ENCODE measurements at places on chromosomes 11 and 22.

GRCh38 chr22:31080848-31081649 is at the start of gene SMTN:
SMTN (plus strand) TSS chr22:31081318; CDS start chr22:31083259, 1,941 bp downstream.
- DNase-seq: peak; percentile 96

GRCh38 chr22:26853071-26853470 is 195.7 kb downstream of the MIAT start:
- DNase-seq: no peak

DNA sequence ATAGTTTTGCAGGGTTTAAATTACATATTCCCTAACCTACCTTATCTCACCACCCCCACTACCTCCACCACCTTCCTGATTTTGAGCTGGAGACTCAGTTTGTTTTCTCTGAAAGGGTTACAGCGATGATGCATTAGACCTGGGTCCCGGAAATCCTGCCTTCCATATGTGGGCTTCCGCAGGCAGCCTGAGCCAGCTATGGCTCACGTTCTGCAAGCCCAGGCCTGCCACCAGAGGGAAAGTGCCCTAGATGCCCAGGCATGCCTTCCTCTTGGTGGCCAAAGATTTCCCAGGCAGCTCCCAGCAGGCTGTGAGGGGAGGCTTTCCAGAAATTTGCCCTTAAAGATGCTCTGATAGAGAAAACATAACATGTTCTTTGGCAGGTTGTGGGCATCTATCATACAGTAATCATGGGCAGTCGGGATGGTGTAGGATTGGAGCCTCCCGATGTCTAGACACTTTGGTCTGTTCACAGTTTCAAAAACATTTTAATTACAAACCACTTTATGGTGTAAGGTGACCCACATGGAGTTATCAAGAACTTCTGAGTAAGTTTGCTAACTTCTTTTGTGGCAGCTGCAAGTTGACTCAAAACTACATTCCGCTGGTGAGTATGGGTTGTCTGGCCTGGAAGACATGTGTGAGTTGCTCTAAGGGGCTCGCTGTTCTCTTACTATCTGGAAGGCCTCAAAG is 79.3 kb downstream of the MICAL2 start:
- DNase-seq: no peak

DNA sequence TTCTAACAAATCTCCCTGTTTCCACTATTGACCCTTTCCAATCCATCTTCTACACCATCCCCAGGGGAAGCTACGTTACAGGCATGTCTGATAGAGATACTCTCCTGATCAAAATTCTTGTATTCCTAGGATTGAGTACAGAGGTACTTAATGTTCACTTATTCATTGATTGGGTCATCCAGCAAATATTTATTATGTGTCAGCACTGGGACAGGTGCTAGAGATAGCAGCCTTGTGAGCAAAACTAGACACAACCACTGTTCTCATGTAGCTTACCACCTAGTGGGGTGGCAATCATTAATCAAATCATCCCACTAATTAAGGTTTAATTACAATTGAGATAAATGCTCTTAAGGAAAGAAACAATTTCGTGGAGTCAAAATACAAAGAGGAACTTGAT is 9.4 kb upstream of the RTCB start:
- no peak for DNase-seq

DNA sequence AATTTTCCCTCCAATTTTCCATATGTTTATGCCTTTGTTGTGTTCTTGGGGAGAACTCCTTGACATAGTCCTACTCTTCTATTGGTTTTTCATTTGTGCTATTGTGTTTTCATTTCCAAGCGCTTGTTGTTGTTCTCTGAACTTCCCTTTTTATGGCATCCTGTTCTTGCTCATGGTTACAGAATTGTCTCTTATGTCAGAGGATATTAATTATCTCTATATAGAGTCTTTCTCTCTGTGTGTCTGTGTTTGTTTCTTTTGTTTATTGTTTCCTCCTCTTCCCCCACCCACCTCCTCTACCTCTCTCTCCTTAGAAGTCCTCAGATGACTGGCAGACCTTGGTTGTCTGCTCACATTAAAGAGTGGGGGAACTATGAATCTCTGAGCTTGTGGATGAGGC is 69.9 kb downstream of the HORMAD2 start:
- no peak for DNase-seq

GRCh38 chr22:17407643-17408042 is 38.4 kb downstream of the CECR2 start:
- DNase-seq: no peak

DNA sequence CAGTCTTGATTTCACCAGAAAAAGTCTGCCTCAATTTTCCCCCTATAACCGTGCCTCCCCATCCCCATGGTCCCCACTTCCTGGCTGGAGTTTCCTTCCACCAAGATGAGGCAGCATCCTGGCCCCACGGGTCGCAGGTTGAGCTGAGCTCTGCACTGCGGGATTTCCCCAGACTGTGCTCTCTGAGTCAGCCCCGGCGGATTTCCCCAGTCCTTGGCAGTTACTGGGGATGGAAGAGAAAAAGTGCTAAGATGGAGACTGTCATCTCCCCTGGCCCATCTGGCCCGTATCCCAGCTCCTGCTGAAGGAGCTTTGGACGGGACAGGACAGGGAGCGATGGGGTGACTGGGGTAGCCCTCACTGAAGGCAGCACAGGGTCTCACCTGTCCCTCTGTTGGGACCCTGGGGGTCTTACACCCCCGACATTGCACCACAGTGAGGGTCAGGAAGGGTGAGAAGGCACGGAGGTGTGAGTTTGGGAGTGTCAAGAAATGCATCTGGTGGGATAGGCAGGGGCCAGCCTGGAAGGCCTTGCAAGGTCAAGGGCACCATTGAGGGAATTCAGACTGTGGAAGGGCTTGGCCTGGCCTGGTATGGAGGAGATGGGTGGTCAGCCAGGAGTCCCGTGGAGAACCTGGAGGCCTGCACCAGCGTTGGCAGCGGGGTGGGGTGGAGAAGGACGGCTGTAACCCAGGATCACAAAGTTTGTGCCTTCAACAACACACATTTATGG is 36.5 kb downstream of the NADSYN1 start:
- no peak for DNase-seq

- DNase-seq: no peak
These were observed 145.7 kb downstream of the TENM4 start for GRCh38 chr11:79294845-79295731.

- DNase-seq: no peak
These were observed 84.5 kb downstream of the CACNA1I start for GRCh38 chr22:39655004-39655579.

DNA sequence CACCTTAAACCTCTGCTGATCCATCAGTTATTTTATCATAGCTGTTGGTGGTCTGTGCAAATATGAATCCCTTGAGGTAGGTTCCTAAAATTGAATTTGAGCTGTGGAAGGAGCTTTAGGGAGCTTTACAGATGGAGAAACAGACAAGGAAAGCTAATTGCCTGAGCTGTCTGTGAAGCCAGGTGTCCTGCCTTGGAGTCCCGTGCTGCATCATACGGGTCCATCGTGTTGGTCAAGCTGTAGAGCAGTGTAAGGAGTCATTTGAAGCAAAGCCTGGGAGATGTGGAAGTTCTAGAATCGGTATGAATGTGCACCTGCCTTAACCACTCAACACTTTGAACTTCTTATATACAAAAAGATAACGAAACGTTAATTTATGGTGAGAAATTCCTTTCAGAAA is 1.0 kb downstream of the POLA2 start:
- no peak for DNase-seq

DNA sequence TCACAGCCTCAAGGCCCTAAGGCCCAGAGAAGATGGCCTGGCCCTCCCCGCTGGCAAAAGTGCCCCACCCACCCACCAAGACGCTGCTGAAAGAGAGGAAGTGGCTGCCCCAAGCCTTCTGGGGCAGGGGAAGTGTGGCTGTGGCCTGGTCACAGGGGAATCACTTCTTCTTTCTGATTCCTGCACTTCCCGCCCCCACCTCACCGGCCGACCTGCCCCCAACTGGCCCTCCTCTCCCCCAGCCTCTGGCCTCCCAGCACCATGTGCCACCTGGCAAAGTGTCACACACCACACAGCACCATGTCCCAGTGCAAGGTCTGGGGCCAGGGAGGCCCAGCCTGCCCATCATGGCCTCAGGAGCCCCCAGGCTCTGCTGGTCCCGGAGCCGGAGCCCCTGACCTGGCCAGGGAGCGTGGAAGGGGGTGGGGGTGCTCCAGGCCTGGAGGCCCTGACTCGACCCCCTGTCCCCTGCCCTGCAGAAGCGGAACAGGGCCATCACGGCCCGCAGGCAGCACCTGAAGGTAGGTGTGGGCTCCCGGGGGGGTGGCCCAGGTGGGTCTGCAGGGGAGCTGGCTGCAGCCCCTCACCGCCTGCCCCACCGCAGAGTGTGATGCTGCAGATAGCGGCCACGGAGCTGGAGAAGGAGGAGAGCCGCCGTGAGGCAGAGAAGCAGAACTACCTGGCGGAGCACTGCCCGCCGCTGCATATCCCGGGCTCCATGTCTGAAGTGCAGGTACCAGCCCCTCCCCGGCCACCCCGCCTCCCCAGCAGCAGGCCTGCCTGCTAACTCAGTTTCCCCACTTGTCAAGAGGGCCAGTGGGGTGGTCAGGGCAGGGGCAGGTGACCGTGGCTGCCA is 1.4 kb downstream of the TNNI2 start:
- DNase-seq: peak; percentile 93

GRCh38 chr22:21694795-21695429 is 29.1 kb downstream of the PPIL2 start:
- DNase-seq: no peak

DNA sequence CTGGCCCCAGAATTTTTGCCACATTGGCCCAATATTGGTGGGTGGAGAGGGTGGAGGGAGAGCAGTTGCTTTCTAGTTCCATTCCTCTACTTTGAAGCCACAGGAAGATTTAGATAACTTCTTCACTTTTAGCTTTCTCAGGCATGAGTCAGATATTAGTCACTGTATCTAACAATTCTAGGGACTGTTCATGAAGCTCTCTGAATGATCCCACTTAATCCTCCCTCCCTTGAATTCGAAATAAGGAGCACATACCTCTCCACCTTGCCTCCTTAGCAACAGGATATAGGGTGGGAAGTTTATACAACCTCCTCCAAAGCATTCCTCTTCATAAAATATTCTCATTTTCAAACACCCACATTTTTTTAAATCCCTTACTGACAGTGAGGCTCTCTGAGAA is 13.5 kb downstream of the FSHB start:
- no peak for DNase-seq

GRCh38 chr11:5283086-5283485 is 13.3 kb upstream of the HBE1 start:
- no peak for DNase-seq

DNA sequence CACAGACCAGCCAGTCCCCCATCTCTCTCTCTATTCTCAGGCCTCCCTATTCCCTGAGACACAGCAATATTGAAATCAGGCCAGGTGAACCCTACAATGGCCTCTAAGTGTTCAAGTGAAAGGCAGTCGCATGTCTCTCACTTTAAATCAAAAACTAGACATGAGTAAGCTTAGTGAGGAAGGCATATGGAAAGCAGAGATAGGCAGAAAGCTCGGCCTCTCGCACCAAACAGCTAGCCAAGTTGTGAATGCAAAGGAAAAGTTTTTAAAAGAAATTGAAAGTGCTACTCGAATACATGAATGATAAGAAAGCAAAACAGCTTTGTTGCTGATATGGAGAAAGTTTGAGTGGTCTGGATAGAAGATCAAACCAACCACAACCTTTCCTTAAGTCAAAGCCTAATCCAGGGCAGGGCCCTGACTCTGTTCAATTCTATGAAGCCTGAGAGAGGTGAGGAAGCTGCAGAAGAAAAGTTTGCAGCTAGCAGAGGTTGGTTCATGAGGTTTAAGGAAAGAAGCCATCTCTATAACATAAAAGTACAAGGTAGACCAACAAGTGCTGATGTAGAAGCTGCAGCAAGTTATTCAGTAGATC is 19.8 kb upstream of the MPZL2 start:
- DNase-seq: no peak

GRCh38 chr11:1671658-1672057 is 25.3 kb upstream of the KRTAP5-6 start:
- no peak for DNase-seq

- DNase-seq: no peak
These were observed 2.6 kb upstream of the SART1 start for GRCh38 chr11:65958774-65959420.

GRCh38 chr11:121340032-121340580 is 47.5 kb downstream of the SC5D start:
- no peak for DNase-seq

- DNase-seq: no peak
These were observed 52.6 kb upstream of the NAV2 start for GRCh38 chr11:19660076-19660475.

- no peak for DNase-seq
These were observed 8.6 kb downstream of the GAL start for GRCh38 chr11:68692871-68693483.

- DNase-seq: no peak
These were observed 1.7 kb upstream of the MS4A7 start for GRCh38 chr11:60376601-60377000.

GRCh38 chr11:95093548-95093947 is 3.9 kb downstream of the ENDOD1 start:
- no peak for DNase-seq

DNA sequence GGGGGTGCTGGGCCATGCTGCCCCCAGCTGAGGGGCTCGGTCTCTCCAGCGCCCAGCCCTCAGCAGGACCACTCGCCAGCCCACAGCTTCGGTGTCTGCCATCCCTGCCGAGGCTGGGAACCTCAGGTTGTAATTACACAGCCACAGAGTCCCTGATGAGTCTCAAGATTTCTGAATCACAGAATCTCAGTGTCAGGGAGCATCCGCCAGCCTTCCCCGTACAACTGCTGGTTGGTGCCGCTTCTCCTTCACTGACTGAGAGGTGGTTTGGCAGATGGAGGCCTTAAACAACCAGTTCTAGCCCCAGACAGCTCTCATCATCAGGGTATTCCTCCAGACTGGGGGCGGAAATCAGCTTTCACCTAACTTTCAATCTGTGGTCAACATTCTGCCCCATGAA is 13.7 kb downstream of the PHF21B start:
- no peak for DNase-seq

- DNase-seq: no peak
These were observed 2.2 kb downstream of the CRACR2B start for GRCh38 chr11:829847-830294.

DNA sequence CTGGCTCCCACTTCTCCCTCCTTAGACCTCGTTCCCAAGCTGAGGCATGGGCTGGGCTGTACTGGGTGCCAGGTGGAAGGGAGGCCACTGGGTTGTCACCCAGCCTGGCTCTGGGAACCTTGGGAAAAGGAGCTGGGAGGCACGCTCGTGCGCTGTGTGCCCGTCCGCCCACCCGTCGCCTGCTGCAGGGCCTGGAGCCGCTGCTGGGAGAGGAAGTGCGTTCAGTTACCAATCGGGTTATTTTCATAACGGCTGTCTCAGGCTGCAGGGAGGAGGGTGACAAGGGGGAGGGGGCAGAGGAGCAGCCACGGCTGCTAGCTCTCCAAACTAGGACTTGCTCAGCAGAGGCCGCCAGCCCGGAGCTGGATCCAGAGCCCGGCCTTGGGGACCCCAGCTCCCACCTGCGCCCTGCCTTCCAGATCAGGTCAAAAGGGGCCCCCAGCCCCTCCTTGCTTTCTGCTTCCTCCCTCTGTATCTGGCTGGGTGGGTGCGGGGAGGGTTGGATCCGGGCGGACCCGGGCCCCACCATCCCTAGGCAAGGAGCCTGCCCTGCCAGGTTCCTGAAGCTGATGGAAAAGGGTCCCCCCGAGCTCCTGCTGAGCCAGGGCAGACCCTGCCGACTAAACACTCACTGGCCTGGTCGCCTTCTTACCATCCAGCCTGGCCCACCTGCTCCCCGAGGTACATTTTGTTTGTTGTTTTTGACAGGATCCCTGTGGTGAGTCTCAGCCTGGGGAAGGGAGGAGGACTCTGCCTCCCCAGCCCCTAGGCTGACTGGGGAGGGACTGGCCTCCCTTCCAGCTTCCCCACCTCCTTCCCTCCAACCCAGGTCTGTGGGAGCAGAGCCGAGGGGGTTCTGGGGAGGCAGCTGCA is 14.3 kb downstream of the DGKZ start:
- peak; percentile 89 for DNase-seq
